ENCODE measurements at places on chromosomes 7 and 10.

DNA sequence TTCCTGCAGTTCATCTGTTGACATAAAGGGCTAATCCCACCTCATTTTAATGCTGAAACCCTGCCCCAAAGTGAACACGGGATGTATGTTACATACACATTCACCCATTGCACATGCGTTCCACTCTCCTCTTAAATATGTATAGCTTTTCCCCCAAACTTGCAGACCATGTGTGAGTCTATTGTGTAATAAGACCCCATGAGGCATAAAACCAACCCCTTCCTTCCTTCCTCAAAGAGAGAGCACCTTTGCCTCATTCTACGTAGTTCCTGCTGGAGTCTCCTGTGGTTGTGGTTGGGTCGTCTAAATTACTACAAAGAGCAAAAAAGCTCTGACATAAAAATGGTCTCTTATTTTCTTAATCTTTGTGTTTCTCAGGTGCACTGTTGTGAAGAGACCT, 345.7 kb upstream of the KLF6 start:
- no peak for DNase-seq

- DNase-seq, result no peak
Observed at GRCh38 chr7:77461842-77462241, 45.7 kb upstream of the GSAP start.

GRCh38 chr10:122733931-122734665, 34.5 kb upstream of the C10orf120 start:
- no peak for DNase-seq

DNA sequence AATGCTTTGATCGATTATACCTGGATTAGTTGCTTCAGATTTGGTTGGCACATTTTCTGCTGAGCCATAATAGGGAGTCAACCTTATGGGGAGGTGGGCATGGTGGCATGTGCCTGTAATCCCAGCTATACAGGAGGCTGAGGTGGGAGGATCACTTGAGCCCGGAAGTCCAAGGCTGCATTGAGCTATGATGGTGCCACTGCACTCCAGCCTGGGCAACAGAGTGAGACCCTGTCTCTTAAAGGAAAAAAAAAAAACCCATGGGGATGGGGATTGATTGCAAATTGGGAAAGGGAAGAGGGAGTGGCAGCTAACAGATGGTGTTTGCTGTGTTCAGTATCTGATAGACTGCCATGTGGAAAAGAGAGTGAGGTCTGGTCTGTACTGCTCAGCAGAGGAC, 11.1 kb downstream of the STK17A start:
- no peak for DNase-seq

DNA sequence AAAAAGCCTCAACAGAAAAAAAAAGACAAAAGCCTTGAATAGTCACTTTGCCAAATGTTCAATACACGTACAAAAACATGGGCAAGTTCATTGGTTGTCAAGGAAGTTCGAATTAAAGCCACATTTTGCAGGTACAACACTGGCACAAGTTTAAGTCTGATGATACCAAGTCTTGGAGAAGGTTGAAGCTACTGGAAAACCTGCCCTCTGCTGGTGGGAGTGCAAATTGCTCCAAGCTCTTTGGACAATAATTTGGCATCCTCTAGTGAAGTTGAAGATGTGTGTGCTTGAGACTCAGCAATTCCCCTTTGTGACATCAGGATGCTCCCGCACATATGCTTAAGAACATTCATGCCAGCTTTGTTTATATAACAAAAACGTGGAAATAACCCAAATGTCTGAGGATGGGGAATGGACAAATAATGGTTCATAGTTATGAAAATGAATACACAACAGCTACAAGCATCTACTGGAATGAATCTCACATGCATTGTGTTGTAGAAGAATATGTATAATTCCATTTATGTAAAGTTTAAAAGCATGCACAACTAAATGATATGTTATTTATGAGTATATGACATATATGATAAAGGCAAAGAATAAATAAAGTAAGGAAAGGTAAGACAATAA, 120.0 kb upstream of the PLPP4 start:
- DNase-seq, result peak; percentile 19

- DNase-seq, result no peak
Observed at GRCh38 chr7:148921189-148921588, 37.1 kb upstream of the EZH2 start.

- DNase-seq, result no peak
Observed at GRCh38 chr7:67343114-67343513, 346.5 kb downstream of the TYW1 start.

Measured in GM13976 (cell line).